ENCODE measurements at places on chromosomes 5 and 9. TPM values are rescaled to one million over a fixed set of nuclear protein-coding genes. Genes with fewer than 3 reads are reported as not detected.

Gene OR13C3
- polyA plus RNA-seq, result not detected

Gene HINT1
- polyA plus RNA-seq, result 408 TPM

Gene FUT7
- polyA plus RNA-seq, result 0.04 TPM

Gene FAXDC2
- 33.3 TPM for polyA plus RNA-seq

Gene IL13
- not detected for polyA plus RNA-seq

Measured in right renal pelvis (tissue), 4 donors.